ENCODE measurements at places on chromosomes 3 and 15.

- DNase-seq = no peak
Observed at GRCh38 chr3:126274735-126275619, 82.2 kb downstream of the KLF15 start.

DNA sequence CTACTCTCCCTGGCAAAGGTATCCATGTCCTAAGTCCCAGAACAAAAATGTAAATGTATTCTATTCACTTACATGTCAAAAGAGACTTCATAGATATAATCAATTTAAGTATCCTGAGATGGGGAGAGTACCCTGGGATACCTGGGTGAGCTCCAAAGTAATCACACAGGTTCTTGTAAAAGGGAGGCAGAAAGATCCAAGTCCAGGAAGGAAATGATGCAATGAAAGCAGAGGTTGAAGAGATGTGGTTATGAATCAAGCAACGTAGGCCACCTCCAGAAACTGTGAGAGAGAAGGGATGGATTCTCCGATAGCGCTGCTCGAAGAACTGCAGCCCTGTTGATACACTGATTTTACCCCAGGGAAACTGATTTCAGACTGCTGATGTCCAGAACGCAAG is 93.9 kb upstream of the VGLL3 start:
- DNase-seq = no peak

DNA sequence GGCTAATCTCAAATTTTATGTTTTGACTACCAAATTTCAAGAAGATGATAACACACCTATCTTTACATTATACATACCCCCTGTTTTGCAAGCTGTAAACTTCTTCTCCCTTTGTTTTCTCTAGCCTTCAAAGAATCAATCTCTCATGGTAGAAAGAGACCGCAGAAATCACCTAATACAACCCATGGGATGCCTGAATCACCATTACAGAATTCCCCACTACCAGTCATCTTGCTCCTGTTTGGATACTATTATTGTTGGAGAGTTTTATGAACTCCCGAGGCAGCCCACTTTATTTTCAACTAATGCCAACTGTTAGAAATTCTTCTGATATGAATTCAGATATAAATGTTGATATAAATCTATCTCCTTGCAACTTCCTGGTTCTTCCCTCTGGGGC is 110.9 kb downstream of the FRMD5 start:
- no peak for DNase-seq

- DNase-seq = no peak
Observed at GRCh38 chr3:187750513-187751123, 5.3 kb upstream of the BCL6 start.

- no peak for DNase-seq
Observed at GRCh38 chr3:170420307-170420821, 1.7 kb downstream of the CLDN11 start.

GRCh38 chr3:141294301-141294700 is 62.7 kb downstream of the PXYLP1 start:
- no peak for DNase-seq

DNA sequence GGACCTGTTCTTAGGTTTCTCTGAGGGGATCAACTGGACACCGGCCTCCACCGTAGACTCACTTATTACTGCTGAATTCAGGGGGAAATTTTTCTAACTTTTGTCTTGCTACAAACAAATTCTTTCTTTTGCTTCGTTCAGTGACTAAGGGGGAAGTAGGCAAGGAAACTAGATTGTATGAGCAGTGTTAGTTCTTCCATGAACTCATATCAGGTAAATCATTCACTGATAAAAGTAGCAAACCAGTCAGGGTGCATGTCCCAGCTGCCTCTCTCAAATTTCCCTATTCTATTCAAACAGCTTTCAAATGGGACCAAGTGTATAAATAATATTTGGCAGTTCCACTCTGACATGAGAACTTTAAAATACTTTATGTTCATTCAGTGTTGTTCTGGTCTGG is 7.3 kb upstream of the CCDC13 start:
- DNase-seq = no peak

DNA sequence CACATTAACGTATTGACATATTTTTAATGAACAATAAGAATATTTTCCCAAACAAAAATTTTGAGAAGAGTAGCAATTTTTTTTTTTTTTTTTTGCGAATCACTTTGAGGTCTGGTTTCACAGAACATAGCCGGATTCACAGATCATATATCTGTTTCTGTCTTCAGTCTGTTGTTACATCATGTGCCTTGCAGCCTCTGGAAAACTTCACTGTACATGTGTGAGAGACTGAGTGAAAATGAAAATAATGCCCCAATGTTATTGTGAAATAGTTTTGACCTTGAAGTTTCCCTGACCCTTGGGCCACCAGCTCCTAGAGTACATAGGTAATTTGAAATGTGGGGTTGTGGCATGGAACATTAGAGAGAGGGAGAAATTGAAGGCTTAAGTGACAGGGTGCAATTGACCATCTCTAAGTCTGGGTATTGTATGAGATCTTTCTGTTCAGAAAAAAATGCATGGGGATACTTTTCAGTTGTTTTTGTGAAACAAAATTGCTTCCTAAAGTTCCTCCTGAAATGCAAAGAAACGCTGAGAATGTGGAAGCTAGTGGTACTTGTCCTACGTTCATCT is 14.0 kb downstream of the ITPR1 start:
- DNase-seq = no peak

GRCh38 chr3:8739757-8740504 is 6.3 kb downstream of the CAV3 start:
- DNase-seq = no peak

DNA sequence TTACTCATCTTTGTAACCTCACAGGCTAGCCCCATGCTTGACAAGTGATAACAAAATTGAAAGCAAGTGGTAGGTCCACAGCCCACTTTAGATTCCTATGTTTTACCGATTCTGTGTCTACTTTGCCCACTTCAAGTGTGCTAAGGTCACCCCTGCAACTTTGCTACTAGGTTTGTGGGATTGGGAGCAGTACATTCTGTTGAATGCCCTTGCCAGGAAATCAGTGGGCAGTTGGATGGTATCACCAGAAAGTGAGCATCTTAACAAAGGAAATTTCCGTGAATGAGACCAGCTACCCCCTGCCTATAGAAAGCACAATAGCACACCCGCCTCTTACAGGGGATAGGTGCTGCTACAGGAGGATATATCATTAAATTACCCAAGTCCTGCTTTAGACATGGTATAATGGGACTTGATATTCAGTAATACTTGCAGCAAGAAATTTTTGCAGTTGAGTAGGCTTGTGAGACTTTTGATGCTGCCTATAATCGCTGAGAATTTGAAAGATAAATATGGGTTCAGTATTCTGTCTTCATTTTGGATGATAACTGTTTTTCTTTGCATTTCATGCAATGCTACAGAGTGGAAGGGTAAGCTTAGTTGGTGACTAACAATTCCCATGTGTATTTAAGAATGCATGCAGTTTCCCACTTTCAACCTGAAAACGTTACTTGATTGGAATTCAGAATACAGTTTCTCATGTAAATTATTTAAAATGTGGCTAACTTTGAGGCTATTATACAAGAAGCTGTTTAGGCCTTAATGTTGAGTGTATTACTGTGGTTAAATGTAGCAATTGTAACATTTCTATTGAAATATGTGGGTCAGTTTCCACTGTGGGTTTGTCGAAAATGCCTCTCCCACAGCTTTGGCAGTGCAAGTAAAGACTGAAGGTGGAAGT is 9.5 kb downstream of the EBLN2 start:
- no peak for DNase-seq

- DNase-seq = no peak
Observed at GRCh38 chr3:151724576-151725562, 8.9 kb upstream of the AADACL2 start.

GRCh38 chr3:167913219-167913835 is 177.8 kb downstream of the SERPINI1 start:
- DNase-seq = no peak

DNA sequence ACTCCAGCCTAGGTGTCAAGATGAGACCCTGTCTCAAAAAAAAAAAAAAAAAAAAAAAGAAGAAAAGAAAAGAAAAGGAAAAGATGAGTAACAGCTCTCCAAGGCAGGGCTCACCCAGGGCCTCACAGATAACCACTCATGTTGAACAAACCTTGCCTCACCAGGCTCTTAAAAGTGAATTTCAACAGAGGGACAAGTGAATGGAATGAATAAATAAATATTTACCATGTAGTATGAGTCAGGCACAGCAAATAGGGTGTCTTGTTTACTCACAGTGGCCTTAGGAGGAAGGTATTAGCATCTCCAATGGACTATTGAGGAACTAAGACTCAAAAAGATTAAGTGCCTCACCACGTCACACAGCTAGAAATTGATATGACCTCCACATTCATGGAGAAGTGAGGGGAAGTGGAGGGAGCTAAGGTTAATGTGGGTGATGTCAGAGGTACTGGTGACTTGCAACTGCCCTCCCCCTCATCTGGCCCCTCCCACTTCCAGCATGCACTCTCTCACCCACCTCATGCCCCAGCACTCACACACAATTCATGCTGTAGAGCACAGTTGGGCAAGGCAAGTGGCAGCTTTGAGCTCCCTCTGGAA is 255.5 kb downstream of the UACA start:
- peak; percentile 94 for DNase-seq

DNA sequence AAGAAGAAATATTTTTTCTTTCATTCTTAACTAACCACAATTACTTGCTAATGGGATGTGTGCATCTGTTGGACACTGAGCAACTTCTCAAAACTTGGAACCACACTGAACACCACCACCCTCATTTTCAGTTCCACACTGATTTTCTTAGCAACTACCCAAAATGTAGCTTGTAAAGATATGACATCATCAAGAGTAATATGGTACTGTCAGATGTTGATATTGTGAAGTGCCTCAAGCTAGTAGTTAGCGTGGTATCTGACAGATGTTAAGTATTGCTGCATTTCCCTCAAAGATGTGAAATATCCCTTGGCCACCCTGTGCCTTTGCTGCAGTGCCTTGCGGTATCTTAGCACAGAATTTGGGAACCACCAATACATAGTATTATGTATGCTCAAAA is 9.3 kb downstream of the RFTN1 start:
- no peak for DNase-seq

GRCh38 chr3:195110647-195111318 is 160.2 kb downstream of the XXYLT1 start:
- no peak for DNase-seq

DNA sequence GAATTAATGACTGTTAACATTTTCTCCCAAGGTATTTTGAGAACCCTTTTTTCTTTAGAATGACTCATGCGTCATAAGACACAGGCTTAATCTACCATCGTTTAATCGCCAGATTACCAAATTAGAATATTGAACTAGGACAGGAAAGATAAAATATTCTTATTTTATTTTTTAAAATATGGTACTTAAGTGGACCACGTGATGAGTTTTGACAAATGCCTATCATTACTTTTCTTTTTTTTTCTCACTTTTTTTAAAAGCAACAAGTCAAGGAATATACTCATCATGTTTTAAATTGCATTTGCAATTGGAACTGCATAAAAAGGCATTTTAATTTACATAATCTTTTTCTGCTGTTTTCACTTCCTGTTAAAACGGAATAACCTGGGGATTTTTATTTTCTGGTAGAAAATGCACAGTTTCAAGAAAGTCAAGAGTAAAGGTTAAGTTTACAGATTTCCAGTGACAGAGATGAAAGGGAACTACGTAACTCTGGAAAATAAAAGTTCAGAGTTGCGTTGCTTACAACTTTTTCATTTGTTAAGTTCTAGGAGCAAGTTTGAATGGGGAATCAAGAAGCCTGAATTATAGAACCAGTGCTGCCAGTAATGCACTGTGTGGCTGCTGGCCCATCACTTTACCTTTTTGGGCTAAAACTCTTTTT is 23.6 kb downstream of the SIAH2 start:
- no peak for DNase-seq

DNA sequence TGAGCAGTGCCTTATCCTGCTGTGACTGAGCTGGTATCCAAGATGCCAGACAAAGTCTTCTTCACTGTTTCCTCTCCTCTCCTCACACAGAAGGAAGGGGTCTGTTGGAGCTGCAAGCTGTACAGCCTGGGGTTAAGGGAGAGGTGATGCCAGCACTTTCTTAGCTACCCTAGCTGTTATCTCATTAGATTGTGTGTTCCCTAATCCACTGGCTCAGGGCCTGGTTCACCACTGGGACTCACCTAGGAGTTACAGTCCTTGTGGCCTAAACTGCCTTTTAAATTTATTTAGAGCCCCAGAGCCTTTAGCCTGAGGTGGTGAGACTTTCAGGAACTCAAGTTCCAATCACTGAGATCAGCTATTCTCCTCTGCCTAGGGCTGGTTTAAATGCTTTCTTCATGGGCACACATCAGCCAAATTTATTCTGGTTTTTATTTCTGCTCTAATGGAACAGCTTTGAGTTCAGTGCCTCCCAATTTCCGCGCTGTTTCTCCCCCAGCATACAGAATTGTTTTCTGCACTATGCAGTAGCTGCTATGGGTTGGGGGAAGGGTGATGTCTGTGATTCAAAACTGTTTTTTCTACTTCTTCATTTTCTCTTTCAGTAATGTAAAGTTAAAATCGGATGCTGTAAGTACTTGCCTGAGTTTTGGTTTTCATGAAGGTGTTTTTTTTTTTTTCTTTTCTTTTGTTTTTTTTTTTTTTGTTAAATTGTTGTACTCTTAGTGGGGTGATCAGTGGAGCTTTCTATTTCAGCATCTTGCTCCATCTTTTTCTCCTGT is 198.8 kb downstream of the DOCK3 start:
- no peak for DNase-seq

GRCh38 chr3:37500518-37500917 is 326.1 kb upstream of the LRRFIP2 start:
- DNase-seq = no peak

DNA sequence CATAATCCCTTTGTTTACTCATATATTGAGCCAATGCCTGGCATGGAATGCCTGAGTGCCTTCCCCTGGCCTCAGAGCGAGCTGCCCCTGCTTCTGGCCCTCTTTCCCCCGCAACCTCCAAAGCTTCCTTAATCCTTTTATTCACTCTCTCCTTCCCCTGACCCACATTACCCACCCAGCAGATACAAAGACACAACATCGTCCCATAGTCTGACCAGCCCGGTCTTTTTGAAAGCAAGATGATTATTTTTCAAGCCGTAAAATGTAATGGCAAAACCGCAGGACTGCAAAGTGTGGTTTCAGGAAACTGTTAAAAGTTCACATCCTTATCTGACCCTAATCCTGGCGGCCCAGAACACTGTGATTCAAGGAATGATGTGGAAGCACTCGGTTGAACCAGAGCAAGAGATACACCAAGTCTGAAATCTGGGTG is 78.4 kb upstream of the LRTM1 start:
- peak; percentile 36 for DNase-seq

- peak; percentile 17 for DNase-seq
Observed at GRCh38 chr3:133821767-133822638, 16.4 kb downstream of the SRPRB start.

- no peak for DNase-seq
Observed at GRCh38 chr3:173510565-173510964, 113.0 kb downstream of the NLGN1 start.

- no peak for DNase-seq
Observed at GRCh38 chr3:72082186-72082715, 297.3 kb upstream of the PROK2 start.

- no peak for DNase-seq
Observed at GRCh38 chr3:34263101-34263621, 464.7 kb downstream of the PDCD6IP start.

Data from NCI-H524 (cell line).